Stimulated activated CD8-positive, alpha-beta memory T cell treated with anti-CD3 and anti-CD28 coated beads, Interleukin-15, amount 100 ng/mL, for 48 hours (primary cell): ENCODE measurements at places on chromosomes 1 and 21.
A peak's percentile ranks its signal among the peaks of the same experiment; 100 is the strongest.

DNA sequence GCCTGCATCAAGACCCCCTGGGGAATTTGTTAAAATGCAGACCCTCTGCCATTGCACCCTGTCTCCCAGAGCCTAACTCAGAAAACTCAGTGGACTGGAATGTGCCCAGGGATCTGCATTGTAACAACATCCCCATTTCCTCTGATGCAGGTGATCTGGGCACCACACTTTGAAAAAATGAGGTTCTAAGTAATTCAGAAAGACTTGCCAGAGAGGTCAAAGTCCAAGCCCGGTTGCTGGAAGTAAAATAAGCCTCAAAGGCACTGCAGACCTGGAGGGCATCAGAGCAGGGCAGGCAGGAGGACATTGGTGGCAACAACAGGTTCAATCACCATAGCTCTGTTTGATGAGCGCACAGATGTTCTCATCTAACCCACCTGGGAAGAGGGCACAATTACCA, 90.7 kb downstream of the SYT2 start:
- DNase-seq: no peak

DNA sequence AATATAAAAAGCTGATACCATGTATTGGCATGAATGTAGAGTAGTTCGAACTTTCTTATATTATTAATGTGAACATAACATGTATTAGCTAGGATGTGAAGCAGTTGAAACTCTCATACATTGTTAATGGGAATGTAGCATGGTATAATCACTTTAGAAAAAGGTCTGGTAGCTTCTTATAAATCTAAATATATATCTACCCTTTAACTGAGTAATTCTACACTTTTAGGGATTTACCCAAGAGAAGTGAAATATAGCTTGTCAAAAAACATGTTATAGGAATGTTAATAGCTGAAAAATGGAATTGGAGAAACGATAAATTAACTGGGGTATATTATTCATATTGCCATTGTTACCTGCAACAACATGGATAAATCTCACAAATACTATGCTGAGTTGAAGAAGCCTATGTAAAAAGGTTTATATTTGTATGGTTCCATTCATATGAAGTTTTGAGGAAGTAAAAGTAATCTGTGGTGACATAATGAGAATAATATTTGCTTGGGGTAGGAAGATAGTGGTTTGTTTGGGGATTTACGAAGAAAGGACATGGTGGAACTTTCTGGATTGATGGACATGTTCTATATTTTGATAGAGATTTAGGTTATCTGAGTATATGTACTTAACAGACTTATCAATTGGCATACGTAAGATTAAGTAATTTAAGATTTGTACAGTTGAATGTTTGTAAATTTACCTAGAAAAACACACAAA, 76.6 kb downstream of the MAST2 start:
- no peak for DNase-seq

DNA sequence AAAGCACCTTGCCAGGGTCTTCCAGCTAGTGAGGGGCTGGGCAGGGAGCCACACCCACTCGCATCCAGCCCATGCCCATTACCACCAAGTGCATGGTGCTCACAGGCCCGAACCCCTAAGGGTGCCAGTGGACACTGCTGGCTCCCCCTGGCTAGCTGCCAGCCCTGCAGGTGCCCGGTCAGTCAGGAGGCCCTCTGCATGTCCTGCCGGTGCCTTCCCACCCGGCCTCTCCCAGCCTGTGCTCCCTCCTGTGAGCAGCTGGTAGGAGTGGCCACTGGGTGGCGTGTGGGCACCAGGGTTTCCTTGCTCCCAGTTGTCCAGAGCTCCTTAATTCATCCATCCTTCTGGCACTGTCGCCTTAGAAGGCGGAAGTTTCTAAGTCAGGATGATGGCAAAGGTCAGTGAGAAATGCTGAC, 33.4 kb downstream of the QSOX1 start:
- no peak for DNase-seq

- no peak for DNase-seq
Observed at GRCh38 chr1:200774311-200774710, 35.6 kb downstream of the CAMSAP2 start.

GRCh38 chr1:36327421-36328087, 4.1 kb upstream of the EVA1B start:
- DNase-seq: no peak

- DNase-seq: no peak
Observed at GRCh38 chr1:78410643-78411042, 80.1 kb upstream of the PTGFR start.

- DNase-seq: no peak
Observed at GRCh38 chr1:226816576-226816975, 53.8 kb upstream of the PSEN2 start.

DNA sequence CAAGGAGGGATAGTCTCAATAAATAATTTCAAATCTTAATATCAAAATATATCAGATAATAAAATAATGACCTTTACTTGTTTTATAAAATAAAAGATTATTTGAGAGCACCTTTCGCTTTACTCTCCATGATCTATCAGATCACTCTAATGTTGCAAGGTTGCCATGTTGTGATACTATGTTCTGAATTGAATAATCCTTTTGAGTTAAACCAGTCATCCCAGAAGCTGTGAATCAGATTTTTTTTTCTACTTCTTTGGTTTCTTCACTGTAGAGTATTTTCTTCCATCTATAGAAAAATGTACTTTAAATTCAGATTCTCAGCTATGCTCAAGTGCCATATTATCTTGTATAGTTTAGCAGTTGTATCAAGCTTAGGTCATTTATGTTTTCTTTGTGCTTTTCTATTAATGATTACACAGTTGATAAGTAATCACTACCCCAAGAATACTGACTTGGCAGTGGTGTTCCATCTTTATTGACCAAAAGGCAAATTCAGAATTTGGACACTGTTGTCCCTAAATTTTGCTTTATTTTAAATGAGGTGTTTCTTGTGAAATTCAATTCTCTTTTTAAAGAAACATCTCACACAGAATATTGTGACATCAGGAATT, 32.9 kb downstream of the BRDT start:
- DNase-seq: no peak

GRCh38 chr1:36883315-36883949, 150.9 kb downstream of the GRIK3 start:
- no peak for DNase-seq

DNA sequence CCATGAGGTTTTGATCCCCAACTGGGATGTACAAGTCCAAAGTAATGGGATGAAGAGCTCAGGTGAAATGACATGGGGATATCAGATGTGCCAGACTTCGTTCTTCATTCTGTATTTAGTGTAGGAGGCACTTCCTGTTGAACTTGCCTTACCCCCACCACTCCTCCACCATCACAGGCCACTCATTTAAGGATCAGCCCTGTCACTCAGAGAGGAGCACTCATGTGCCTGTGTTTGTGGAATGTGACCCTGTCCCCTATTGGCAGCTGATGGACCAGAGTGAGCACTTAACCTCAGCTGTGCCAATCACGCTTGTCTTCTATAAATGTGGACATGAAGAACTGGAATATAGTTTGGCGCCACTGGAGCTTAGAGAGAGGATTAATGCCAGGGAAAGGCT, 91.4 kb upstream of the CTTNBP2NL start:
- DNase-seq: no peak

DNA sequence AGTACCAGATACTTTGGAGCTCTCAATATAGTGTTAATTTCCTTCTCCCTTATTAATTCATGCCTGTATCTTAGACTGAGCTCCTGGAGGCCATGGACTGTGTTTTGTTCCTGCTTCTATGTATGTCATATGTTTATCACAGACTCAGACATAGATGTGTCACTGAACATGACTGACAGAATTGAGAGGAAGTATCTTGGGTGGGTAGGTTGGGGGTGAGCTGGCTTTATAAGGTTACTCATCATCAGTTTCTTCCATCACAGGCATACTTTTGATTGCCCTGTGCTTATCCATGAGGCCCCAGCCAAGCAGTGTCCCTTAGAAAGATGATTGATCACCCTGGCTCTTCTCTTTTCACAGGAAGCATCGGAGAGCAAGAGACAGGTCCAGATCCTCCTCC, 5.6 kb upstream of the SH3D21 start:
- DNase-seq: no peak

- DNase-seq: no peak
Observed at GRCh38 chr1:38486085-38486484, 373.5 kb downstream of the RRAGC start.

GRCh38 chr1:172637522-172637921, 21.4 kb upstream of the FASLG start:
- no peak for DNase-seq

DNA sequence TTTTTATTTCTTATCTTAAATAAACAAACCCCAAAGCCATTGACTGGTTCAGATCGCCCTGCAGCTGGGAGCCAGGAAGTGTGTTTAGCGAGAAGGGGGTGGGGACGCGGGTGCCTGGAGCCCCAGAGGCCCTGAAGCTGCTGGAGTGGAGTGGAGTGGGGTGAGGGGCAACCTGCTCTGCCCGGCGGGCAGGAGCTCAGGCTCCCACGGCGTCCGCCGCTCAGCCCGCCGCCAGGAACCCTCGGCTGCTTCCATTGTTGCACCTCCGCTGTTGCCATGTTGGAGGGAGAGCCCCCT, 673 bp downstream of the PIK3C2B start:
- no peak for DNase-seq

GRCh38 chr1:39282537-39283216, 78.2 kb downstream of the MACF1 start:
- no peak for DNase-seq

DNA sequence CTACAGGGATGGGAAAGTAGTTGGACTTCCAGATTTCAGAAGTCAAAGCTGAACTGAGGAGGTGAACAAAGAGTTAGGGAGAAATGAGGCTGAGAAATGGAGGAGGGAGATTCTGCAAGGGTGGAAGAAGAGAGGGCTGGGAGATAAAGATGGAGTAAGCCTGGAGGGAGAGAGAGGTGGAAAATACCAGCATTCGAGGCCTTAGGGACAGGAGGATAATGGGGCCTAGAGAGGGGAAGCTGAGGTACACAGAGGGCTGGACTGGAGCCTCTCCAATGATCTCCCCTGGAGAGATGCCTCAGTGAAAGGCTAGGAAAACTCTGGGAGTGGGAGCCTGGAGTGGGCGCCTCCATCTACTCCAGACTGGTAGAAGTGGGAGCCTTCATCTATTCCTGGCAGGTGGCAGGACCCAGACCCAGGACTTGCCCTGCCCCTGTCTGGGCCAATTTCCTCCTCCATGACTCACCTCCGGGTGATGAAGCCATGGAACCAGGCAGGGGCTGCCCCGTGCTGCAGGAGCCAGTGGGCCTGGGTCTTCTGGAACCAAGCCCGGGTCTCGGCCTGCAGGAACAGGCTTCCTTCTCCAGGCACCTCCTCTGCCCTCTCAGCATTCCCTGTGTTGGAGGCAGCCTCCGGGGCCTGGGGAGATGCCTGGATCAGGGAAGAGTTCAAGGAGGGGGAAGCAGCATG, 1.9 kb downstream of the SH2D2A start:
- DNase-seq: no peak

- DNase-seq: no peak
Observed at GRCh38 chr1:180916012-180916770, 3.5 kb downstream of the KIAA1614 start.

GRCh38 chr1:193486671-193487229, 300.3 kb upstream of the B3GALT2 start:
- DNase-seq: no peak

- no peak for DNase-seq
Observed at GRCh38 chr21:15653710-15654109, 76.1 kb upstream of the USP25 start.

DNA sequence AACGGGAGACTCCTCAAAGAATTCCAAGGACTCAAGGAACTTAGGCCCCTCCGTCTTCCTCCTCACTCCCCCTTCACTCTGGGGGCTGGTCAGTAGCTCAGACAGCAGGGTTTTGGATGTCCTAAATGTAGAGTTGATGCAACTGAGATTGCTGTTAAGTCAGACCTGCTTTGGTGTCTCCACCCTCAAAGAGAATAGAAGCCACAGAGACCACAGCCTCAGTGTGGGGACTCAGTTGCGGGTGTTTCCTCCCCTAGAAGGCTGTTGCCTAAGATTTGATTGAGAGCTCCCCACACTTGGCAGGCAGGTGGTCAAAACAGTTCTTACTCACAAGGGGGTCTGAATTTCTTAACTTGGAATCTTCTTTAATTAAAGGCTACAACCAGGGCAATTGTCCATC, 7.6 kb downstream of the MAN1C1 start:
- DNase-seq: no peak

- no peak for DNase-seq
Observed at GRCh38 chr1:245807306-245807705, 652.5 kb downstream of the KIF26B start.

DNA sequence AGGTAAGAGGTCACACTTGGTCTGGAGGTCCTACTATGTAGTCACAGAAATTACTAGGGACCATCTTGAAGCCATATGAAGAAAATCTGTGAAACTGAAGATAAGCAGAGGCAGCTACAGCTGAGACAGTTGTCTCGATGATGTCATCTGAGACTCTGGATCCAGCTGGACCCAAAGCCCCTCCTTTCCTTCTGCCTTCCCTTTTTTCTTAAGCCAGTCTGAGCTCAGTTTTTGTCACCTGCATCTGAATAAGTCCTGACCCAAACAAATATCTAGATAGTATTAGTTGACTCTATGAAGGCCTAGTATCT, 143.3 kb downstream of the ETS2 start:
- no peak for DNase-seq

GRCh38 chr1:77347646-77348045, 65.8 kb downstream of the AK5 start:
- peak; percentile 8 for DNase-seq

DNA sequence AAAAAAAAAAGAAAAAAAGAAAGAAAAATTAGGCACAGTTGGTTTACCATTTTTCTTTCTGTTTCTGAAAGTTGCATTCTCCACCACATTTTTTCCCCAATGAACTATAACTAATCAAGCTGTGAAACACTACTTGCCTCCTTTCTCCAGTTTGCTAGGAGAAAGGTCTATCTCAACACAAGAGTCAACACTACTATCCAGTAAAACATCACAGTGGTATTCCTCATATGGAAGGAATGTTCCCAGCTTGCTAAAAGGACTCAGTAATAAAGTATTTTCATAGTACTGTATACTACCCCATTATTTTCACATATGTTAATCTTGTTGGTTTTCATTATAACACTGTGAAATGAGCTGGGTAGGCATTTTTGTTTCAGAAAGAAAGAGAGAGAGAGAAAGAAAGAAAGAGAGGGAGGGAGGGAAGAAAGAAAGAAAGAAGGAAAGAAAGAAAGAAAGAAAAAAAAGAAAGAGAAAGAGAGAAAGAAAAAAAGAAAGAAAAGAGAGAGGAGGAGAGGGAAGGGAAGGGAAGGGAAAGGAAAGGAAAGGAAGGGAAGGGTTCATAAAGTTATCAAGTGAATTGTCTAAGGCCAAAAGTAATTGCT, 7.9 kb downstream of the PTGER3 start:
- no peak for DNase-seq

DNA sequence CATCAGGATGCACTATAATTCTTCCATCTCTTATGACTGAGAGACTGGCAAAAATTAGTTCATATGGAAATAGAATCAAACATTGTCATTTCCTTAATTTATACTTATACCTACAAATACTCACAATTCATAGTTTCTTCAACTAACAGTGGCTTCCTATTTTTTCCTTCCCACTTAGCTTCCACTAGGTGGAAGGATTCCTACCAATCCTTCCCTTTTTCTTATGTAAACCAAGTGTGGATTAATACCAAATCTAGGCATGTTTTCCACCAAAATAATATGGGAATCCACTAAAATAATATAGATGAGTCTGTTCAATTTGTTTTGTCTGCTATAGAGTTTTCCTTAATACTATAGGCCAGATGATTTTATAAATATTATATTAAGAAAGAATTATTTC, 1537.1 kb downstream of the PLA2G4A start:
- no peak for DNase-seq
